H1 (cell line): ENCODE measurements at places on chromosomes 2 and 18.
A peak's percentile ranks its signal among the peaks of the same experiment; 100 is the strongest.

- no peak for DNase-seq
These were observed 676.7 kb upstream of the POU3F3 start for GRCh38 chr2:104177179-104177578.

- DNase-seq = no peak
These were observed 60.0 kb downstream of the TMEM131 start for GRCh38 chr2:97935719-97936161.

- DNase-seq = no peak
These were observed 29.4 kb upstream of the DYSF start for GRCh38 chr2:71423817-71424420.

GRCh38 chr2:239339726-239340601 is 60.9 kb downstream of the HDAC4 start:
- no peak for DNase-seq

DNA sequence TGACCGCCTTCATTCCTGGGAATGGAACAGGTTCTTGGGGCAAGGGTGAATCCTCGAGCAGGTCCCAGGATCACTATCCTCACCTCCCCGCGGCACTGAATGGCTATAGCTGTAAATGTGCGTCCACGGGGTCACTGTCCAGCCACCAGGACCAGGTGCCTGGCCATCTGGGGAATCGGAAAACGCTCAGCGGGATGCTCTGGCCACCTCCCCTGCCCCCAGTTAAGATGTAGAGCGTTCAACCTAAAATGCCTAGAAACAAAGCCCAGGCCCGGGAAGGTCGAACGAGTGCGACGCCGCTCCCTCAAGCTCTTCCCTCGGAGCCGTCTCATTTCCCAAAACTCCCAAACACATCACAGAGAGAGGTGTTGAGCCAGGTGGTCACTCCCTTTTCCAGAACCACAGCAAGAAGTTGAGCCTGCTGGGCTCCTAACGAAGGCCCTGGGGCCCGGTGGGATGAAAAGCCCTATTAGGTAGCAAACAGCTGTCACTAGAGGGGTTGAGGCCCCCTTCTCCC is 795 bp upstream of the CAPN10 start:
- no peak for DNase-seq

DNA sequence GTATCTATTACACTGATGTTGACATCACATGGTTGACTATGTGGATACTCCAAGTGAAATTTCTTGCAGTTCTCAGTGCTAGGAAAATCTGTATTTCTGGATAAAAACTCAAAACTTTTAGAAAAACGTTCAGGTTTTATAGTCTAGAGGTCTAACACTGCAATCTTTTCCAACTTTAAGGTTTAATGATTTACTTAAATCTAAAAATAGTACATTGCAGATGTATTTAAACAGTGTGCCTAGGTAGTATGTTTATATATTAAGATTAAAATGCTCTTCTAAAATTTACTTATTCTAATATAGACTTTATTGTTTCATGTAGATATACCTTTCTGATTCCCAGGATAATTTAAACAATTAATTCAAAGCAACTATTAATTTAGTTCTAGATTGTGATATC is 98.3 kb downstream of the SH3YL1 start:
- DNase-seq = no peak

- DNase-seq = no peak
These were observed 603.7 kb downstream of the ARHGAP15 start for GRCh38 chr2:143732871-143733270.

GRCh38 chr2:68458981-68459380 is 8.1 kb downstream of the FBXO48 start:
- no peak for DNase-seq

DNA sequence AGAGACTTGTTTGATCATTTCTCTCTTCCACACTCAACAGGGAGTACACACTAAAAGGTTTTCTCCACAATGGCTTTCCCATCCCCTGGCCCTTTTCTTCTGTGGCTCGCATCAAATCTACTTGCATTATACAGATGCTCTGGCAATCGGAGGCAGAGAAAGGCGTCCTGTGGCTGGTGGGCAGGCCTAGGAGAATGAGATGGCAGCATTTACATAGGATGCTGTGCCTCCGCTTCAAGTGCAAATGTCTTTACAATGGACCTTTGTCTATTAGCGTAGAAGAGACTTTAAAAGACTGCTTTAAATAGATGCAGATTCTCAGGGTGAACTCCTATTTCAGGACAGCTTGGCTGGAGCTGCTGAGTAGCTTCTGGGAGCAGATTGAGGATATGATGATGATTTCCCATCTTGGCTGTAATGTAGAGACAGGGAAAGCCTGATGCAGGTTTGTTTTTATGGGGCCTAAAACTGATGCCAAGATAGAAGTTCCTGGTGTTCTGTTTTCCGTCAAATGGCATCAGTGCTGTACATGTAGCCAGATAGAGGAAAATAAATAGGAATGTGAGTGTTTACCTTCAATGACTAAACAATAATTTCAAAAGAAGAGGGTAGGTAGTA is 423.4 kb downstream of the RND3 start:
- peak; percentile 46 for DNase-seq

DNA sequence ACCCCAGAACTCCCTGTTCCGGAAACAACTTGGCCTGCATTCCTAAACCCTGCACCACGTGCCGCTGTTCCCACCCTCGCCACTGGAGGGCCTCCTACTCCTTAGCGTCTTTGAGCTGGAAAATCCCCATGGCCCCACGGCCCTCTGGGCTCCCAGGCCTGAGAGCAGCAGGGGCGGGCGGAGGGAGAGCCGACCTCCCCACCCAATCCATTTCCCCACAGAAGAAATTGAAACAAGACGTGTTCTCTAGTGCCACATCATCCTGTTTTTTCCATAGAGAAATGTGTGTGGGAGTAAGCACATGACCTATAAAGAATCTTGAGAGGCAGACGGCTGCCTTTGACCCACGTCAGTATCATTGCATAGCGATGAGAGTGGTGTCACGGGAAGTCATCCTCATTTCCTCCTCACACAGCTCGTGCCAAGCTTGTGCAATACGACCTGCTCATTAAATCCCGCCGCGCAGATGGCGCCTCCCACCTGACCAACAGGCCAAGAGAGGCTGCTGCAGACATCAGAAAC is 79.2 kb downstream of the LAMA1 start:
- peak; percentile 93 for DNase-seq

DNA sequence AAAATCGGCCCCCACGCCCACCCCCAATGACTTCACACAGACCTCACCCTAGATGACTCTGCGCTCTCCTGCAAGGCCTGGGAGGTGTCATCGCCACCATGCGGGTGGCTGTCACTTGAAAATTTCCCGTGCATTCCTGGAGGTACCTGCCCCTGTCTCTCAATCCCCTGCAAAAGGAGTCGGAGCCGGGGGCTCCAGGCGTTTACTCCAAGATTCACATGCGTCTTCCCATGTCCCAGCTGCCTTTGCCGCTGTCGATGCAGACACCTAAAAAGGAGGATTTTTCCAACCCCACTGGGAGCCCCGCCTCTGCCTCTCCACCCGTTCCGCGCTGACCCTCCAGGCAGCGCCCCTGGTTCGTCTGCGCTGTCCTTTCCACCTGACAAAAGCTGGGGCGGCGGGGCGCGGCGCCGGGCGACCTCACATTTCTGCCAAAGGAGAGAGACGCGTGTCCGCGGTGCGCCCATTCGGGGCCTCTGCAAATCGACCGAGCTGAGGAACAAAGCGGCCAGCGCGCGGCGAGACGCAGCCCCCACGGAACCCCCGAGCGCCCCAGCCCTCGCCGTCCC is 667 bp downstream of the REEP1 start:
- DNase-seq = no peak

DNA sequence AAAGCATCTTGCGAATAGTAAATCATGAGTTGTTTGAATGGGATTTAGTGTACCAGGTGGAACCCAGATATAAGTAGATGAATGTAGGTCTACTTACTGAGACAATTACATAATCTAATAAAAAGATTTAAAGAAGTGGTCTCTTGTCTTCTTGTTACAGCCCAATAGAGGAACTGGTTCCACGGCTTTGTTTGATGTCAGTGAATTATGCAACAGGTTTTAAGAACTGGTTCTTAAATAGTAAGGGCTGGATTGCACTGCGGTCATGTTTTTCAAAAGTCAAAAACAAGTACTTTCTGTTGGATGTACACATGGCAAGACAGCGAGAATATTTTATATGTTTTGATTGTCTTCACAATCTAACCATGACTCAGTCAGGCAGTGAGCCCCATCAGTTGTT is 15.4 kb upstream of the SLC9A2 start:
- no peak for DNase-seq

DNA sequence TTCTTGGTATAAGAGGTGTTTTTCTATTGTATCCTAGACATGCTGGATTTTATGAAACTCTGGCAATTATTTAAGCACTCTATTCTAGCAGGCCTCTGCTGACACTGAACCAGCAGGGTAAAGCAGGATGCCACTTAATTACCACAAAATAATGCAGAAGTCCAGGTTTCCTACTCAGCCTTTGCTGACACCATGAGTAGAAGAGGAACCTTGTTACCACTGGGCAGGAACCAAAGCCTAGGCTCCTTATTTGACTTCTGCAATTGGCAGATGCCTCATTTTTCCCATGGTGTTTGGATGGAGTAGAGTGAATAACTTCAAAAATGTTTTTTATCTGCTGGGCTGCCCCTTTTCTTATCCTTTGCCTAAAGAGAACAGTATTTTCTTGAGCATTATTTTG is 60.8 kb downstream of the THNSL2 start:
- DNase-seq = no peak
